ENCODE measurements at places on chromosomes 16 and 17.
A peak's percentile ranks its signal among the peaks of the same experiment; 100 is the strongest.

GRCh38 chr16:79154086-79154485 is 446.5 kb downstream of the MAF start:
- no peak for DNase-seq

DNA sequence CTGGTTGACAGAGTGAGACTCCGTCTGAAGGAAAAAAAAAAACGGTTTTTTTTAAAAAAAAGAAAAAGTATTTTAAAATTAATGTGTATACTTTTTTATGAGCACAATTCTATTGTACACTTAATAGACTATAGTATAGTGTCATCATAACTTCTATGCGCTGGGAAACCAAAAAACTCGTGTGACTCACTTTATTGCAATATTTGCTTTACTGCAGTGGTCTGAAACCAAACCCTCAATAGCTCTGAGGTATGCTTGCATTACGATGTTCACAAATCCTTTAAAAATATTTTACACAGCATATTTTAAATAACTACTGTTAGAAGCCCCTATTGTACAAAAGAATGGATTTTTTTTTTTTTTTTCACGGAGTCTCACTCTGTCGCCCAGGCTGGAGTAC is 12.4 kb upstream of the MAP2K6 start:
- no peak for DNase-seq

DNA sequence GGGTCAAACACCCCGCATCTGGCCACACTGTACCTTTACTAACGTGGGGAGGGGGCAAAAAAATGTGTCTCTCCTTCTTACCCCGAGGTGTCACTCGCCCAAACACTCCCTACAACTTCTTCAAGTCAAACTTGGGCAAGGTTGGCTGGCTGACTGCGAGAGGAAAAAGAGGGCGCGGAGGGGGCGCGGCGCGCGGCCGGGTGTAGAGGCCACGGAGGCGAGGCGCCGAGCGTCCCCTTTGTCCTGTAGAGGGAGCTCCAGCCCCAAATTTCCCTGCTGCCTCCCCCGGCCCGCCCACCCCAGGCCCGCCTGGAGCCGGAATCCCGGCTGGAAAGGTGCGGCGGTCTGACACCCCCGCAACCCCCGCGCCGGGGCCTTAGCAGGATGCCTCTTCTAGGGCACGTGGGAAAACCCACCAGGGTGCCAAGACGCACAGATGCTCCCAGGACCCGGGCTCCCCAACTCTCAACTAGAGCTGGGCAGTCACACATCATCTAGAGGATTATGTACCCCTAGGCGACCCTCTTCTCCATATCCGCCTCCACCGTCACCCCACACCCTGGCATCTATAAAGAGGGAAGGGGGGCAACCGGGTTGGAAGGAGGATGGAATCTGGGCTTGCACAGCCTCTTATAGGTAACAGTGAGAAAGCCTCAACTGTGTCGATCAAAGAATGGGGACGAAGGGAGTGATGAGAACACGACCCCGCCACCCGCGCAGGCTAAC is 4.2 kb downstream of the IRX3 start:
- no peak for DNase-seq

GRCh38 chr16:88423448-88423850 is 29.6 kb upstream of the ZFPM1 start:
- DNase-seq: no peak

DNA sequence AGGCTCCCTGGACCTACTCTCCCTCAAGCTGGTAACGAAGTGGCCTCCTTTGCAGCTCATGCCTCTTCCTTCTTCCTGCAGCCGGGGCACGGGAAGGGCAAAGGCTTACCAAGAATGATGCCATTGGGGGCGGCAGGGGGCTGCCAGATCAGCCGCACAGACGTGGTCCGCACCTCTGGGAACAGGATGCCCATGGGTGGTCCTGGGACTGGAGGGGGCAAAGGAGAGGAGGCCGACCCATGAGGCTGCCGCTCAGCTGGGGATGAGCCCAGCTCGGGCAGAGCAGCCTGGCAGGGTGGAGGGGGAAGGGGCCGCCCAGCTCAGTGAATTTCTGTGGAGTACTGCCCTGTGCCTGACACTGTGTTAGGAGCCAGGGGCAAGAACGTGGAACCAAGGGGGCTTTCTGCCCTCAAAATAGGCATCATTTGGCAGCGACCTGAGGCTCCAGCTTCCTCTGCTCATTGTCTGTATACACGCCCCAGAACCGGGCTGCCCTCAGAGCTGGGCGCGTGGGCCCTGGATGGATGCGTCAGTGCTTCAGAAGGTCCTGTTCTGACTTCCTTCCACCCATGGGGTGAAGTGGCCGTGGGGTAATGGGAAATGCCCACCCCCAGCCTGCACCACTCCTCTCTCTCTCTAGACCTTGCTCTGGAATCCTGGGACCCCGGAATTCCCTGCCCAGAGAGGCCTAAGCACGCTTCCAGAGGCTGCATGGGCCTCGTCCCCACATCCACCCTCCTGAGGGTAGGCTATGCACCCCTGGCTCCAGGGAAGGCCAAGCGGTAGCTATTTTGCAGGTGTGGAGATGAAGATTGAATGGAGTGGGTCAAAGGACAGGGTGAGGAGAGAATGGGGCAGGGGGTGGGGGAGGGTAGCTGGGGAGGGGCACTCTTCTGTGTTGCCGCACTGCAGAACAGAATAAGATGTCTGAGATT is 79.8 kb upstream of the CDC42EP4 start:
- DNase-seq: no peak

GRCh38 chr17:45413498-45413923 is 19.2 kb downstream of the ARHGAP27 start:
- no peak for DNase-seq

GRCh38 chr17:77042476-77043231 is 98.1 kb upstream of the SEC14L1 start:
- no peak for DNase-seq

DNA sequence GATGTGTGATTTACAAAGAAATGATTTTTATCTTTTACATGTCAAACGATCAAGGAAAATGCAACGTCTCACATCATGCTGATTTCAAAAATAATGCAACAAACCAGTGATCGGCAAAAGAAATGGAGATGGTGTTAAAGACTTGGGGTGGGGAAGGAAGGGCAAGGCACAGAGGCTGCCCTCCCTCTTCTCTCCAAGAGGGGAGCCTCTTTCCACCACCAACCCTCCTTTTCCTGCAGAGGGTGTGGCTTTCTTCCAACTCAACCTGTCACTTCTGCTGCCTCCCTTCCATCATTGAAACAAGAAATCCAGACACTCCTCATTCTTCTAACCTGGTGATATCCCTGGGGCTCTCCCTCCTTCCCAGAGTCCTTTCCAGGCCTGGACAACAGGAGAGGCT is 320.8 kb downstream of the SLC39A11 start:
- no peak for DNase-seq

GRCh38 chr17:34760931-34761495 is 181.6 kb downstream of the TMEM132E start:
- DNase-seq: no peak

- DNase-seq: peak; percentile 31
Measured at GRCh38 chr17:47324224-47325020, 667 bp downstream of the EFCAB13 start.

- DNase-seq: no peak
Measured at GRCh38 chr17:42153919-42154742, 658 bp downstream of the RAB5C start.

- no peak for DNase-seq
Measured at GRCh38 chr16:22109258-22109898, 17.0 kb downstream of the VWA3A start.

- DNase-seq: no peak
Measured at GRCh38 chr17:2852221-2852620, 56.0 kb downstream of the RAP1GAP2 start.

- DNase-seq: no peak
Measured at GRCh38 chr16:69522041-69522578, 43.7 kb upstream of the NFAT5 start.

All from activated CD4-positive, alpha-beta T cell treated with anti-CD3 and anti-CD28 coated beads for 1 hour (primary cell).